ENCODE measurements at places on chromosomes 12 and 14.

DNA sequence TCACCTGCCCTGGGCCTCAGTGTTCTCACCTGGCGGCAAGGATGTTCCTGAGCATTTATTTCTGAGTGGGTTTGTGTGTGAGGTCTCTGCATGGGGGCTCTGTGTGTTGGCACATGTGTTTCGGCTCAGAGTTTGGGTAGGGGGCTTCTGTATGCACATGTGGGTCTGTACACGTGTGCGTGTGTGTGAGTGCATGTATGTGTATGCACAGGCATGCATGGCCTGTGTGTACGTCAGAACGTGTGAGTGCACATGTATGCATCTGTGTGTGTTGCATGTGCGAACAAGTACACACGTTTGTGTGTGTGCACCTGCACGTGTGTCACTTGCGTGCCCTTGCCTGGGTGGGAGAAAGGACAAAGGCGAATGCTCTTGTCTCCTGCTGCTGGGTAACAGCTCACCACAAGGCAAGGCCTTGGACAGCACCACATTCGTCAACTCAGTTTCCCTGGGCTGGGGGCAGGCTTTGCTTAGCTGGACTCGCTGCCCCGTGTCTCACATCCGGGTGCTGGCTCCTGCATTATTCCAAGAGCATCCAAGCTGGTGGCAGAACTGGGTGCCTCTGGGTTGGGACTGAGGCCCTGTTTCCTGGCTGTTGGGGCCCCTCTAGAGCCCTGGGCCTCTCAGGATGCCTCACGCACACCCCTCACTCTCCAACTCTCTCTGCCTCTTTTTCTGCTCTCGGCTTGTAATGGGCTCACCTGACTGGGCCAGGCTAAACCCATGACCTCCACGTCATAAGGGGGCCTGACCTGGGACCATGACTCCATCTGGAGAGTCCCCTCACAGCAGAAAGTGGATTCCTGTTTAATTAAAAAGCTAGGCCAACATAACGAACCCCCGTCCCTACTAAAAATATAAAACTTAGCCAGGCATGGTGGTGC, 153.6 kb upstream of the C14orf180 start:
- DNase-seq = no peak

DNA sequence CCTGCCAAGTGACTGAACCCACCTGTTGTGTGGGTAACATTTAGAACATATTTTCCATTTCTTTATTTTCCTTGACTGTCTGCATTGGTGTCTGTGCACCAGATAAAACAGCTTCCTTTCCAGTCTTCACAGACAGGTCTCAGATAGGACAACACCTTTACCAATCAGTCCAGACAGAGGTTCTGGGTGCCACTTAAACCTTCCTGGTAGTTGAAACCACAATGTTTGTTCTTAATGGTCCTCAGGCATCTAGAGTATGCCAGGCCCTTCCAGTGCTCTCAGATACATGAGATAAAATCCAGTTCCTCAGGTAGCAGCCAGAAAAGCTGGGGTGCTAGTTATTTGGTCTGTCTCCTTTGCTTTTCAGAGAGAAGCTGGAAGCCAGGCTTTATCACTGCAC, 7.0 kb upstream of the CLEC2D start:
- DNase-seq = no peak

DNA sequence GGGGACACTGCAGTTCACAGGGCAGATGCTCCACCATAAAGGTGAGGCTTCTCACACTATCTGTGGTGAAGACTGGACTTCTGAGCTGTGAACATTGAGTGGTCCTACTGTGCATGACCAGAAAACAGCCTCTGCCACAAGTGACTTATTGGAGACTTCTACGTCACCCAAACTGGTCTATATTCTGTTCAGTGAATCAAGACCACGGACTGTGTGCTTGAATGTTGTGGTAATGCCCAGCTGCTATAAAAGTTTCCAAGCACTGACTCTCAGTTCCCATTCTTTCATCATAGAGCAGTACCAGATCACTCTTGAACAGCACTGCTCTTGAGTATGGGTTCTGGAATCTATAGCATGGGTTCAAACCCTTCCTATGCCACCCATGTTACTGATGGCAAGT, 4.8 kb upstream of the PLEK2 start:
- DNase-seq = no peak

- DNase-seq = no peak
These were observed 56.0 kb downstream of the PTPRB start for GRCh38 chr12:70581208-70581607.

- DNase-seq = no peak
These were observed 13.4 kb upstream of the TAS2R43 start for GRCh38 chr12:11105546-11105945.

DNA sequence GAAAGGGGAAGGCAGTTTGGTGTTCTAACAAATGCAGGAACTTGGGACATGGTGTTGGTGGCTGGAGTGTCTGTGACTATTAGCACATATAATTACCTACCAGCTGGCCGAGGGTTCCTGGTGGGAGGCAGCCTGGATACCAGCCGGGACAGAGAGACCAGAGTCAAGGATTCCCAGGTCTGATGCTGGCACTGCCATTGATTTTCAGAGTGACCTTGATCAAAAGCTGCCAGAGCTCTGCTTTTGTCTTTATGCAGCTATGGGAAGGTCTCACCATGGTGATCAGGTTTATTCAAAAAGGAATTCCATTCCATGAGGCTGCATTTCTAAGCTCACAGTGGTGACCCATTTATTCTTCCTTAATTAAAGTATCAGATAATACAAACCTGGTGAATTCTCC, 101.0 kb upstream of the PWP1 start:
- no peak for DNase-seq

DNA sequence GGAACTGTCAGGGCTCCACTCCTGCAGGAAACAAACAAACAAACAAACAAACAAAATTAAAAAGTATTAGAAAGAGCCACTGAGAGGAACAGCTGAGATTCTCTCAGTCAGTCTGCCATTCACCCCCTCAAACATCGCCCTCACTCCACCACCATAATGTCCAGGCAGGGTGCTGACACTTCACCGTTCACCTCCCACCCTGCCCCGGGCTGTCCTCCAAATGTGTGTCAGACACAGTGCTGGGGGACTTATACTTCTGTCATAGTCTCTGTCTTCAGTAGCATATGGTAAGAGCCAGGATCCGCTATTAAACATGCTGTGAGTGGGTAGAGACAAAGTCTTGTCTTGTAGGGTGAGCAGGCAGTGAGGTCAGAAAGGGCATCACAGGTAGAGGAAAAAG, 28.3 kb downstream of the KRT18 start:
- no peak for DNase-seq

DNA sequence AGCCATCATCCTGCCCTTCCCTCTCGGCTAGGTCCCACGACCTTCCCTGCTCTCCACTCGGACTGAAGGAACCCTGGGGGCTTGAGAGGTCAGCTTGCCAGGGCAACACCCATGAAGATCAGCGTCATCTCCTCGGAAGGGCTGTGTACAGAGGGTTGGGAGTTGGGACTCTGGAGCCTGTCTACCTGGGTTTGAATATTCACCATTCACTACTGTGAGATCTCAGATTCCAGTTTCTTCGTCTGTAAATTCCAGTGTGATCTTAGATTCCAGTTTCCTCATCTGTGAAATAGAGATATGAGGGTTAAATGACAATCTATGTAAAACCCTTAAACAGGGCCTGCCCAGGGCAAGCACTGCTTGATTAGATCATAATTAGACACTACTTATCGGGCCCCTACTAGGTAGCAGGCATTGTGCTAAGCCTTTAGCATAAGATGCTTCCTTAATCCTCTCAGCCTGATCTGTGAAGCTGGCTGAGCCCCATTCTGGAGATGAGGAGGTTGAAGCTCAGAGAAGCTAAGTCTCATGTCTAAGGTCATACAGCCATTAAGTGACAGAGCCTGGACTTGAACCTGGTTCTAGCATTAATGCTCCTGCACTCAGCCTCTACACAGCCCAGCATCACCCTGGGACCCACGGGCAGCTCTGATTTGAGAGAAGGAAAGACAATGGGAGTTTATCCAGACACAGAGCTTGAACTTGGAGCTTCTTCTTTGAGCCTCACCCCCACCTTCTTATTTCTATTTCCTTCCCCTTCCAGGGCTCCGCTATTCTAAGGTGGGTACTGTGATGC, 612 bp upstream of the ZDHHC22 start:
- DNase-seq = no peak

GRCh38 chr12:86233126-86233525, 23.1 kb downstream of the MGAT4C start:
- no peak for DNase-seq

GRCh38 chr14:70098250-70098809, 90.4 kb downstream of the SLC8A3 start:
- no peak for DNase-seq

GRCh38 chr14:52954346-52955214, 3.7 kb upstream of the FERMT2 start:
- DNase-seq = no peak

DNA sequence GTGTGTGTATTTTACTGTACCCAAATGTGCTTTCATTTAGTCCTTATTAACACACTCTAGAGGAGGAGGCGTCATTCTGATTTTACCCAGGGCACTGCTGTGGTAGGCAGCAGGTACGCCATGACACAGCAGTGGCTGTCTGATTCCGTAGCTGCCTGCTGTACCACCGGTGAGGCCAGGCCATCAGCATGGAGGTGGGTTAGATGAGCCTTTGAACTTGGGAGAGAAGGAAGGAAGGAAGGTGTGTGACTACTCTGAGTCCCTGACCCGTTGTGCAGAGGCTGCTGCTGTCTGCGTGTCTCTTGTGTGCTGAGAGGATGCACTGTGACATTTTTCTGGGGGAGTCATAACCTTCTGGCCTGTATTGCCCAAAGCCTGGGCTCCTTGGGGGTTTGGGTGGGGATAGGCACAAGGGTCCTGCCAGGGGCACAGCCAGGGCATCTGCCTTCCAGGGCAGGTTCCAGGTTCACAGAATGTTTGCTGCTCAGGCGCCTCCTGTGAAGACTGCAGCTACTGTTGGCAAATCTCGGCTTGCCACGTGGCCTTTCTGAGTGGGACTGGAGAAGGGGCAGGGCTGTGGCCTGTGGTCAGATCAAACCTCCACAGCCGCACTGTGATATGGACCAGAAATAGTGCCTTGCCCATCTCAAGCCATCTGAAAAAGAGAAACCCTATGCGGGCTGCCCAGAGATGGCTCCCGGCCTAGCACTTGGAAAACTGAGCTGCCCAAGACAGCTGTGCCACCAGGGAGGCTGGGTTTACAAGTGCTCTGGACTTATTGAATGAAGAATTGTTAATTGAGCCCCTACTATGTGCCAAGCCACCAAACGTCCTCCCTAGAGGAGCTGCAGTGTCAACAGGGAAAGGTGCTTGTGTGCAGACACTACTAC, 47.1 kb downstream of the MLXIP start:
- DNase-seq = no peak

- no peak for DNase-seq
These were observed 2.4 kb downstream of the TIGAR start for GRCh38 chr12:4323396-4323795.

DNA sequence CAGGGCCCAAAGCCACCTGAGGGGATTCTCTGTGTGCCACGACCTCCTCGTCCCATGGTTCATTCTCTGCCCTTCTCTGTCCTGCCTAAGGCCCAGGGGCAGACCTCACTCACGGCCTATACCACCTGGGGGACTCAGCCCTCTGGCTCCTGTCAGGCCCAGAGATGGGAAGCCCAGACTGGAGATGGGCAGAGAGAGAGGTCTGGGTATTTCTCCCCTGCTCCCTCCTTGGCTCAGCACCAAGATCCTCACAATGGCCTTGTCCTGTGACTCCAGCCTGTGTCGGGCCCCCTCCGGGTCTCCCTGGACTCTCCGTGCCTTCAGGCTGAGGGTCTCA, 46.9 kb upstream of the BCL11B start:
- no peak for DNase-seq

- no peak for DNase-seq
These were observed 26.2 kb downstream of the WNK1 start for GRCh38 chr12:778615-779014.

DNA sequence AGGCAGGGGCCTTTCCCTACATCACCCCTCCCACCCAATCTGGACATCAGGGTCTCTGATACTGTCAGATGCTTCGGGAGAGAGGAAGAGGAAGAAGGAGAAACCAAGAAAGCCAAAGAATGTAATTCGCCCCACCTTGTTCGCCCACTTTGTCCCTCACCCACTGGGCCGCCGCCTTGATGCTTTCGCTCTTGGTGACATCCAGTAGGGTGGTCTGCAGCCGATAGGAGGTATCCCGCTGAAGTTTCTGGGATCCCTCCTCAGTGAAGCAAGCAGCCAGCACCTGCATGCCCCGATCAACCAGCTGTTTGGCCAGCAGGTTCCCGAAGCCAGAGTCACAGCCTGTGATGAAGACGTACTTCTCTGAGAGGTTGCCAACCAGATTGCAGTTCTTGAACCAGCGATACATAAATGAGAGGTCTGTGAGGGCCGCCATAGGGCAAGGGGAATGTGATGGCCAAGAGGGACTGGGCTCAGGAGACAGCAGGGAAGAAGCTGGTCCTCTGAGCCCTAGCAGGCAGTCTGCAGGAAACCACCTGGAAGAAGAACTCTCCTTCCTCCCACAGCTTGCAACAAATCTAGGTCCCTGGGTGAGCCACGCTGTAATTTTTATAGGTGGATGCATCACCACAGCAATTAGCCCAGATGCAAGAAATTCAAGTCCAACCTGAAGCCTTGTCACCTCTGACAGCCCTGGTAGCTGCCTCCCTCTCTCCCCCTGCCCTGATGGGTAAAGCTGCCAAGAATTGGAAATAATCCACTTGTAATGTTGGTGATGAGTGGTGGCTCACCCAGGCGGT, at the start of gene SDR9C7:
Gene SDR9C7 (minus strand): TSS at position 583 of the 800 bp plus-strand sequence. CDS start 147 bp downstream, at position 436.
- DNase-seq = no peak

DNA sequence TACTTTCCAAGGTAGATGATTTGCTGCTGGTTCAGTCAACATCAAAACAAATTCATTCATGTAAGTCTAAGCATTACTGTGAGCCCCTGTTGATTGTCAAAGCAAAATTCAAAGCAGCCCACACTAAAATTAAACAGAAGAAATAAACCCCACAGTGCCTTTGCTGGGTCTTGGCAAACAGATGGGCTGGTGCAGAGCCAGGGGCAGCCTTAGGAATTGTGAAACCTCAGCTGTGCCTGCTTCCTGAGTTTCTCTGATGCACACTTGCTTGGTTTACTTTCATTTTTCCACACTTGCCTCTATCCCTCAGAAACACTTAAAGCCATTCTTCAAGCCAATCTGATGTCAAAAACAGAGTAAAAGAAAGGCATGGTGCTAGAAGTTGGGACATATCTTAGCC, 6.6 kb upstream of the PLEKHG7 start:
- no peak for DNase-seq

GRCh38 chr14:105343194-105343593, 28.6 kb downstream of the PACS2 start:
- DNase-seq = no peak

DNA sequence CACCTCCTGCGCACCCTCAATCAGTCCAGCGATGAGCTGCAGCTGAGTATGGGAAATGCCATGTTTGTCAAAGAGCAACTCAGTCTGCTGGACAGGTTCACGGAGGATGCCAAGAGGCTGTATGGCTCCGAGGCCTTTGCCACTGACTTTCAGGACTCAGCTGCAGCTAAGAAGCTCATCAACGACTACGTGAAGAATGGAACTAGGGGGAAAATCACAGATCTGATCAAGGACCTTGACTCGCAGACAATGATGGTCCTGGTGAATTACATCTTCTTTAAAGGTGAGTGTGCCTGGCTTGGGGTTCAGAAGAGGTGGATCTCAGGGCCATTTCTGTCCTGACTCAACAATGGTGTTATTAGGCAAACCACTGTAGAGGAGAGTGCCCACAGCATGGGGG, 2.6 kb downstream of the SERPINA3 start:
- DNase-seq = no peak

Measured in activated CD4-positive, CD25-positive, alpha-beta regulatory T cell treated with anti-CD3 and anti-CD28 coated beads, Interleukin-2, amount 50 U/mL, for 16 hours (primary cell).